ENCODE measurements at places on chromosomes 16 and 17.

GRCh38 chr16:8179615-8180014, 410.7 kb downstream of the TMEM114 start:
- DNase-seq, result no peak

DNA sequence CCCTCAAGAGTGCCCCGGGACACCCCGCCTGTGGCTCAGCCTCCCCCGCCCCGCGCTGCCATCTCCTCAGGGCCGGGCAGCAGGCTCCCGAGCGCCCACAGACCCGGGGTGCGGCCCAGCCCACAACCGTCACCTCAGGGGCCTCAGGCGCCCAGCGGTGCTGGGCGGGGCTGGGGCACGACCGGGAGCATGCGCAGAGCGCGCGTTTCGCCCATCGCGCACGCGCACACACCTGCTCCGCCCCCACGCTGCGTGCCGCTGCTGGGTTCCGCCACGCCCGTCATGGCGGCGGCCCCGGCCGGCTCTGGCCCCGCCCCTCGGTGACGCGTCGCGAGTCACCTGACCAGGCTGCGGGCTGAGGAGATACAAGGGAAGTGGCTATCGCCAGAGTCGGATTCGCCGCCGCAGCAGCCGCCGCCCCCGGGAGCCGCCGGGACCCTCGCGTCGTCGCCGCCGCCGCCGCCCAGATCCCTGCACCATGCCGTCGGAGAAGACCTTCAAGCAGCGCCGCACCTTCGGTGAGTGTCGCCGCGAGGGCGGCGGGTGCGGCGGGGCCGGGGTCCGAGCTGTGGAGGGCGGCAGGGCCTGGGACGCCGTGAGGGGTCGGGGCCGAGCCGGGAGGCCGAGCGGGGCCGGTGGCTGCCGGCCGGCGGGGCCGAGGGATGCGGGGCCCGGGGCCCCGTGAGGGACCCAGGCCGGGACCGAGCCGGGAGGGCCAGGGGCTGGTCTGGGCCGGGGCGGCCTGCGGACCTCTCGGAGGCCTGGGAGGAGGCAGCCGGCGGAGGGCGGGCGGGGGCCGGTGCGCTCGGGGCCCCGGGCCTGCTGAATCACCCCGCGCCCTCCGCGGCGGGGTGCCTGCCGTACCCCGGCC, at the start of gene MAP1LC3B:
Gene MAP1LC3B, plus strand, starts transcription at position 387 of the 871 bp plus-strand sequence. Its CDS starts 92 bp downstream, at position 479.
- peak; percentile 97 for DNase-seq

- DNase-seq, result no peak
Observed at GRCh38 chr16:65278874-65279273, 157.0 kb upstream of the CDH11 start.

GRCh38 chr16:79191933-79192332, 408.6 kb downstream of the MAF start:
- DNase-seq, result no peak

DNA sequence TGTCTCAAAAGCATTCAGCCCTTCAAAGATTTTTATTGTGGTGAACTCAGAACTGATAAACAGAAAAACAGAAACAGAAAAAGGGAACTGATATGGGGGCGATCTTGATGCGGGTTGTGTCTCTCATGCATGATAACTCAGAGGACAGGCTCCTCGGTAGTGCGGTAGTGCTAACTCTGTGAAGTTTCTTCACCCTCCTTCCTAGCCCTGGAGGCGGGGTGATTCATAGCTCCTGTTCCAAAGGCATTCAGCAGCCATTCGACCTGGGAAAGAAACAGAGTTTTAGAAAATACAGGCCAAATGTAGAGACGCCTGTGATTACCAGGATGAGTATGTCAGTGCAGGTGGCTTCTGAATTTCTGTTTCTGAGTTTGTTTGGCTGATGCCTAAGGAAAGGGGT, 5.5 kb upstream of the MAF start:
- no peak for DNase-seq

DNA sequence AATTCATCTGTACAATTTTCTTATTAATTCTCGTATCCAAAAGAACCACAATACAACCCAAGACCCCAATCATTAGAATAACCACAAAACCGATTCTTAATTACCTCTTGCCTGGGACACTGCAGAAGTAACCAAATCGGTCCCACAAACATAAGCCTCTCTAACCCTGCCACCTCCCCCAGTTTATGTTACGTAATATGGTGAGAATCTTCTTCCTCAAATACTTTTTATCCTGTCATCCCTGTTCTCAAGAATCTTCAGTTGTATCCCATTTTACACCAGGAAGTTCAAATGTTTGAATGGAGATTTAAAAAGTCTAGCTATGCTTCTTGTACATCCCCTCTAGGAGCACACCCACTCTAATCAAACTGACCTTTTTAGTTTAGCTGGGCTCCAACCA, 269.3 kb upstream of the TBX2 start:
- no peak for DNase-seq

GRCh38 chr16:2077696-2078095, 29.9 kb downstream of the TSC2 start:
- DNase-seq, result no peak

GRCh38 chr17:78421534-78422266, 43.3 kb downstream of the PGS1 start:
- peak; percentile 74 for DNase-seq

DNA sequence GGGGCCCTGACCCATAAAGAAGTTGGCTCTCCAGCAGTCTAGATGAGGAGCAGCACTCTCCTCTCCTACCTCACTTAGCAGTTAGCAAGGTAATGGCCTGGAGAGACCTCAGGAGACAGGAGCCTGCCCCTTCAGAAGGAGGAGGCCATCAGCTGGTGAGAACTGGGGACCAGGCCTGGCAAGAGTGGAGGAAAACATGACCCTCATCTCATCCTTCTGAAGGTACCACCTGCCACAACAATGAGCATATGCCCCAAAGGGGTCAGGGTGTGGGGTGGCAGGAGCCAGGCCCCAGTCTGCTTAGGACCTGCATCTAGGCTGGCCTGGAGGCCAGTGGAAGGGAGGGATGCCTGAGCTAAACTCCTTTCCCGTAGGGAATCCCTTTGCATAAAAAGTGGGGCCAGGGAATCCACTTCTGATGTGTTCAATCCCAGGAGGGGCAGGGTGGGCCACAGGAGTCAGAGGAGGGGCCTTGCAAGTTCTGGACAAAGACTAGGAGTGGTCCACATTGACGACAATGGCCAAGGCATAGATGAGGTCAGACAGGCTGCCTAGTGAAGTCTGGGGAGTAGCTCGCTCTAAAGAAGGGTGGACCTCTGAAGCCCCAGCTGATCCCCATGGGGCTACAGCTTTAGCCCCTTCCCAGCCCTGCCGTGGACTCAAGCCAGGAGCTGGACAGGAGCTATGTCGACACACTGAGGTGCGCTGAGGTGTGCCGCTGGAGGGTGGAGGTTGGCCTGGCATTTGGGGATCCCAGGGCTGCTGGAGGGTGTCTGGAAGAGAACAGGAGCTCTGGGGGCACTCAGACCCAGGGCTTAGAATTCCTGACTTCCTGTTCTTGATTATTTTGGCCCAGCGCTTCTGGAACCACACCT, 986 bp downstream of the SEBOX start:
- no peak for DNase-seq

GRCh38 chr16:47660540-47660939, 199.4 kb downstream of the PHKB start:
- no peak for DNase-seq

DNA sequence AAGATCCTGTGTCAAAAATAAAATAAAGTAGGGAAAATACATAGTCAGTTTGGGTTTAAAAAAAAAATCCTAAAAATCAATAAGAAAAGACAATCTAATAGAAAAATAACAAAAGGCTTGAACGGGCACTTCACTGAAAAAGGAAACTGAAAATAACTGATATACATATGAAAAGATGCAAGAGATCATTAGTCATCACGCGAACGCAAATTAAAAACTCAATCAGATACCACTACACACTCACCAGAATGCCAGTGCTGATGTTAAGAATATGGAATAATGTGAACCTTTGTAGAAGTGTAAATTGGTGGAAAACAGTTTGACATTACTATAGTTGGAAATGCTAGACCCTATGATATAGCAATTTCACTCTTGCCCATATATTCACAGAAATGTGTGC, 14.6 kb downstream of the GNGT2 start:
- DNase-seq, result no peak

DNA sequence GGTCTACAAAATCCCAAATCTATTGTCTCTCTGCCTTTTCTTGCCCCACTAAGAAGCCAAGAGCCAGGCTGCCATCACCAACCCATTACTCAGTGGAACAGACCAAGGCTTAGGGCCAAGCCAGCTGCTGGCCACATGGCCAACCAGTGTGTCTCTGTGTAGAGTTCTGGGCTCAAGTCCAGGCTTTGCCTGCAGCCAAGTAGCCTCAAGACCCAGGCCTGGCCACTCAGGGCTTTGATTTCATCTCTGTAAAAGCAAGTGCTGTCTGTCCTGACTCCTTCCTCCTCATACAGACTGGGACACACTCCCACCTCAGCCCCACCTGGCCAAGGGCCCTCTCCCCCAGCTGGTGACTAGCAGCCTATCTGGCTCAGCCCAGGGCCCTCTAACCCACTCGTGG, 14.6 kb downstream of the SREBF1 start:
- peak; percentile 33 for DNase-seq

GRCh38 chr16:9351841-9352434, 260.5 kb downstream of the HAPSTR1 start:
- no peak for DNase-seq

GRCh38 chr17:34384822-34385605, 22.0 kb upstream of the CCL1 start:
- DNase-seq, result no peak

DNA sequence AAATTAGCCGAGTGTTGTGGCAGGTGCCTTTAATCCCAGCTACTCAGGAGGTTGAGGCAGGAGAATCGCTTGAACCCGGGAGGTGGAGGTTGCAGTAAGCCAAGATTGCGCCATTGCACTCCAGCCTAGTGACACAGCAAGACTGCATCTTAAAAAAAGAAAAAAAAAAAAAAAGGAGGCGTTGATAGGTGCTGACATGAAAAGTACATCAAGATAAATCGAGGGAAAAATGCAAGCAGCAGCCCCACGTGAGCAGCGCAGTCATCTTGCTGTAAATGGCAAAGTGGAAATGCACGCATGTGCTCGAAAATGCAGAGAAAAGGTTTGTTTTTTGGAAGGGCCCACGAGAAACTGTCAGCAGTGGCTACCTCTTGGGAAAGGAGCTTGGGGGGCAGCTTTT, 20.9 kb downstream of the MXRA7 start:
- DNase-seq, result no peak

GRCh38 chr17:35238821-35239220, 4.1 kb upstream of the SLFN5 start:
- DNase-seq, result no peak

Measured in hematopoietic multipotent progenitor cell treated with erythropoietin and hydrocortisone succinate and interleukin-3 and kit ligand, for 15 days (in vitro differentiated cells).